ENCODE measurements at places on chromosomes 4 and X.

DNA sequence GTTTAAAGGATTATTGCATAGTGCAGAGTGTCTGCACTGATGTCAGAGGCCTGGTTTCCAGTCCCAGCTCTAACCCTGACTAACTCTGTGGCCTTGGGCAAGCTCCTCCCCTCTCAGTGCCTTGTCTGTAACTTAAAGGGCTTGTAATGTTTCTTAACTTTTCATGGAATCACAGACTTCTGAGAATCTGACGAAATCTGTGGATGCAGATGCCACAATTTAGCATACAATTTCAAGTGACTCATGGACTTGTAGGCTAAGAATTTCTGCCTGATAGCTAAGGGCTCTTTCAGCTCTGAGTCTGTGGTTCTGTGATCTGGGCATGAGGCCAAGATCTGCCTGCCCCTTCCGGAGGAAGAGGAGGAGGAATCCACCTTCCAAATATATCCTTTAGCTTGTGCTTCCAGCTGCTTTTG, 236.9 kb downstream of the AR start:
- DNase-seq, result peak; percentile 93

DNA sequence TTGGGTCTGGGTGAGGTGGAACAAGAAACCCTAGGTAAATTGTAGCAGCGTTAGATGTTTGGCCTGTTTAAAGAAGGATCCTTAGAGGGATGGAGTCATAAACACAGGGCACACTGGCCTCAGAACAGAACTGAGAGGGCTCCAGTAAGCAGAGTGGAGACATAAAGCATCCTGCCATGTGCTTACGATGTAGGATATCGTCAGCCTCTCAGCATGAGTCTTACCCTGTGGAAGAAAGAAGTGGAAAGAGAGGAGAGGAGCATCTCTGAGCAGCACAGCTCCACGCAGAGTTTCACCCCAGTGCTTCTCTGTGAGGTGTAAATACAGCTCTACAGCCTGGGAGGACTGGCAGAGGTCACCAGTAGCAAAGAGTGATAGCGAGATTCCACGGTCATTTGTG, 27.8 kb upstream of the SORBS2 start:
- no peak for DNase-seq

GRCh38 chr4:138307319-138307718, 65.2 kb upstream of the SLC7A11 start:
- peak; percentile 93 for DNase-seq

DNA sequence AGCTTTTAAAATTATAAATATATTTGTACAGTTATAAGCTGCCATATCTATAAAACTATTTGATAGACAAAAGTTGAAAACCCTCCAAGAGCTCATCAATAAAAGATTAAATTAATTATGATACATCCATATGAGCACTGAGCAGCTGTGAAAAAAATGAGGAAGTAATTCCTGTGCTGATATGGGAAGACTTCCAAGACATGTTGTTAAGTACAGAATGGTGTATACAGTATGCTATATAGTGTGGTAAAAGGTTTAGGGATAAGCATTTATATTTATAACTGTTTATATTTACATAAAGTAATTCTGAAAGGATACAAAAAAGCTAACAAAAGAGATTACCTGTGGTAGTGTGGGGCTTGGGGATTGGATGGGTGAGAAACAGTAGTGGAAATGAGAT, 92.8 kb upstream of the BMP2K start:
- DNase-seq, result peak; percentile 47

GRCh38 chr4:143667461-143667860, 33.0 kb downstream of the FREM3 start:
- DNase-seq, result no peak

GRCh38 chrX:69761633-69762032, 145.7 kb downstream of the EDA start:
- DNase-seq, result no peak

DNA sequence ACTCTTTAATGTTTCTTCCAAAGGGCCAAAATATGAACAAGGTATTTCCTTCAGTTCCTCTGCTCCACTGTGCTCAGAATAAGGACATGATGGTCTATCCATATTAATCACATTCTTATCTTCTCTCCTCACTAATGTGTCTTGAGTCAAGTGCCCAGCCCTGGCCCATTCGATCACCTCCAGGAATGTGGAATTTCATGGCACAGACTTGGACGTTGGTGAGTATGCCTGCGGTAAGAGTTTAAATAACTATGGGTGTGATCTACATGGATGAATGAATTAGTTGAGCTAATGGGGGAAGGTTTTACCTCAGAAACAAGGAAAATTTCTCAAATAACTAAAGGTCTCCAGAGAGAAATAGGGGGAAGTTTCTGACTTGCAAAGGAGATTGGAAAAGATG, 174.0 kb downstream of the NPFFR2 start:
- DNase-seq, result no peak

DNA sequence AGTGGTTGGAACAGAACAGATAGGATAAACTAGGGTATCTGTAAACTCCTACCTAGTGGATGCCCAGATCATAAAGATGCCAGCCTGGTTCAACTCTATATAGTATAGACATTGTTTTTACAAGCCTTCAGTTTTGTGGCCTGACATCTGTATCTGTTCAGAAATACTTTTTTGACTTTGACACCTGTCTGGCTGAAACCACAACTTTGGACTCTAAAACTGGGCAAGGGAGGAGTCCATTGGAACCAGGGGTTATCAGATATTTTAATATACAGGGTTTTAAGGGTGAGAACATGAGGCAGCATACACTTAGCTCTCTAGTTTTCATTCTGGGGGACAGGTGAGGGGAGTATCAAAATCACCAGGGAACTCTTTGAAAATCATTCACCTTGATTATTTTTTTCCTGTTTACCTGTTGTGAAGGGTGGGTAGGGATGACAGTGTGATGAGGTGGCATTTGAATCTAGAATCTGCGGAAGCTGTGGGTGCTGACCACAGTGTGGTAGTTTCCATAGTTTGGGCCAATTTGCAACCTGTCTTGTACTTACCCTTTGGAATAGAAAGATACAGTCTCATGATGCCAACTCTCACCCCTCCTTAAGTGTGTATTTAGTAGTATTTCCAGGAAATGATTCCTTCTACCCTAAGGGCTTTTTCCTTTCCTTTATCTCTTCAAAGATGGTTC, 20.6 kb downstream of the GAB1 start:
- DNase-seq, result no peak

GRCh38 chrX:77652095-77652494, 133.9 kb downstream of the ATRX start:
- no peak for DNase-seq

DNA sequence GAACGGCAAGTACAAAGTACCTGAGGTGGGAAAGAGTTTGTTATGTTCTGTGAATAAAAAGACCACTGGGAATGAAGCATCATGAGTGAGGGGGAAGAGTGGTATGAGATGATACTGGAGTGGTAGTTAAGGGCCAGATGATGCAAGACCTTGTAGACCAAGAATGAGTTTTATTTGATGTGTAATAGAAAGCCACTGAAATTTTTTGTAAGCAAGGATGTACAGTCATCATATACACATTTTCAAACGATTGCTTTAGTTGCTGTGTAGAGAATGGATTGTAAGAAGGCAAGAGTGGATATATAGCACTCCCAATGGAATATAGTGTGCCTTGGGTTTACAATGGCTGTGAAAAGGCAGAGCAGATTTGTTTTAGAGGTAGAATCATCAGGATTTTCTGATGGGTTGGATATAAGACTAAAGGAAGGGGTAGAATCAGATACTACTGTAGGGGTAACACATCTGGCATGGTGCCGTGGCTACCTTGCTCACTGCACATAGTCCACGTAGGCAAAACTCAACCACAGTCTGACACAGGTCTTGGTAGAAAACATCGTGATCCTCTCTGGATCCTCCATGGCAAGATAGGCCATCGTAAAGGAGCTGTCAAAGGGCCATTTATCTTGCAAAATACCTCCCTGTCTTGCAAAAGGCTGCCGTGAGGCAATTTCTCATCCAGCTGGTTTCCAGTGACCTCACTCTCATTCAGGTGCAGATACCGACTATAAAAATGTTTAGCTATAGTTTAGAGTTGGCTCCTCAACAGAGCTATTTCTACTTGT, 14.9 kb downstream of the TIFA start:
- no peak for DNase-seq

DNA sequence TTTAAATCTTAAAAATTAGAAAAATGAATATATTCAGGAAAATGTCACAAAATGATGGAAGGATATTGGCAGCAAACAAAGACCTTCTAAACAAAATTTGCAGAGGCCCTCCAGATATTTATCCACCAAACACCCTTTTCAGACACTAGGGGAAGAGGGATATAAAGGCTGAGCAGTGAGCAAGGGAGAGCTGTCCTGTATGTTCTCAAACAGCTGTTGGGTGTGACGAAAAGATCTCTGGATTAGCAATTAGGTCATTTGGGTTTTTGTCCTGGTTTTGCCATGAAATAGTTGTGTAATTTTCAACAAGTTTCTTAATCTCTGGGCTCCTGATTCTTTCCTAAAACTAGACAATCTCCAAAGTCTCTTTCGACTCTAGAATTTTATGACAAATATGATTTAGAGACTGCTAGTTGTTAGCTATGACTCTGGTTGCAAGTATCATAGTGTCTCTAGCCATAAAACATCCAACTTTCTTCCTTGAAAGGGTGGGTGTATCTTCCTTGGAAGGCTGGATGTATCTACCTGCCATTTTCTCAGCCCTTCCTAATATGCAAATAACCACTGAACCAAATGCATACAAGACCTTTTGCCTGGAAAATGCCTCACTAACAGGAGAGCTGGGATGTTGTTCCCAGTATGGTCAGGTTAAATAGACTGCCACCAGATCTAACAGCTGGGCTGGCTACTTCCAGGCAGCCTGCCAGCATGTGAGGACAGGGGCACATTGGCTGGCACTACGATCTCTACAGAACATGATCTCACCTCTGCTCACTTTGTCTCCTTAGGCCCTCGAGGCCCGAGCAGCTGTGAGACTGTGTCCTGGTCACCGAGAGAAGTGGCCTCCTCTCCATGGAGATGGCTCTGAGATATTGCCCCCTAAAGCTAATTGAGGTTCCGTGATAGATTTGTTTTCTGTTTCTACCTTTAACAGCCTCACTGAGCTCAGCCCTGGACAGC, 225.5 kb upstream of the JADE1 start:
- DNase-seq, result no peak

DNA sequence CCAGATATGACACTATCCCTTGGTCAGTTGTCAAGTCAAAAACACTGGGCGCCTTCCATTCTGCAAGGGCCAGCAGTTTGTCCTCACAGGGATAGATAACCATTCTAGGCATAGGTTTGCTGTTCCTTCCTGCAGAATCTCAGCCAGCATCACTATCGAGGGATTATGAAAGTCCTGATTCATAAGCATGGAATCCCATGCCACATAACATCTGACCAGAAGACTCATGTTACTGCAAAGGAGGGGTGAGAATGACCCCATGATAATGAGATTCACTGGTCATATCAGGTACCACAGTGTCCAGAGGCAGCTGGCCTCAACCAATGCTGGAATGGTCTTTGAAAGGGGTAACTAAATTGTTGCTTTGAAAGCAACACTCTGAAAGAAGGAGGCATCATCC, 84.7 kb downstream of the OTC start:
- DNase-seq, result no peak

GRCh38 chr4:165355900-165356300, 22.9 kb upstream of the CPE start:
- DNase-seq, result peak; percentile 65

DNA sequence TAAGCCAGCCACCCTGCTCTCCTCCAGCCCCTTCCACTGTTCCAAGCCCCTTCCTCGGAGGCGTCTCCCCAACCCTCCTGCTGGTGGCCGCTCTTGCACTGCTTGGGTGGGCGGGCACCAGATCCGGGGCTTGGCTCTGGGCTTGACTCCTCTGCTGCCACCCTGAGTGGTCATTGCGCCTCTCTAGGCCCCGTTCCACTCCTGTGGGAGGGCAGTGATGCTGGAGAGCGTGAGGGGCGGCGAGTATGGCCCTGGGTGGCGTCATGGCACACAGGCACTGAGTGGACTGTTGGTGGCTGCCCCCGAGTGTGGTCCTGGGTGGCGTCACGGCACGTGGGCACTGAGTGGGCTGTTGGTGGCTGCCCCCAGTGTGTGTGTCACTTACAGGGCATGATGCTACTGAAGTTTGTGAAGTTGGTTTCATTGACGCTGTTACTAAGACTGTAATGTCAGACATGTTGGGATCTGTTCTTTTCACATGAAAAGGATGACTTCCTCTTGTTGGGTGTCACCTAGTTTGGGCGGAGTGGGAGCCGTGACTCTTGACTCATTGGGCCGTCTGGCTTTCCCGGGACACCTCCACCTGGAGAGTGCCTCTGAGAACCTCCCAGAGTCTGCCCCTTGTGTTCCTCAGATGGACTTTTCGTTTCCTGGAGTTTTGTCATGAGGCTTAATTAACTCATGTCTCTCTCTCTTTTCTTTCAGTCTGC, 55.9 kb upstream of the HGFAC start:
- peak; percentile 66 for DNase-seq

- DNase-seq, result peak; percentile 62
Measured at GRCh38 chr4:683982-684622, 4.8 kb downstream of the SLC49A3 start.

All from suppressor macrophage (primary cell).